ENCODE measurements at places on chromosomes 1 and 21. TPM values are rescaled to one million over a fixed set of nuclear protein-coding genes. Genes with fewer than 3 reads are reported as not detected.

- DNase-seq, result no peak
Observed at GRCh38 chr1:27314169-27314568, 7.8 kb upstream of the TMEM222 start.

- no peak for DNase-seq
Observed at GRCh38 chr1:52204696-52205095, 62.8 kb downstream of the ZFYVE9 start.

Gene ITGB2
- 12.4 TPM for polyA plus RNA-seq

Gene CFH
- polyA plus RNA-seq, result 34.0 TPM

- DNase-seq, result no peak
Observed at GRCh38 chr21:22438428-22439086, 1440.3 kb downstream of the NCAM2 start.

DNA sequence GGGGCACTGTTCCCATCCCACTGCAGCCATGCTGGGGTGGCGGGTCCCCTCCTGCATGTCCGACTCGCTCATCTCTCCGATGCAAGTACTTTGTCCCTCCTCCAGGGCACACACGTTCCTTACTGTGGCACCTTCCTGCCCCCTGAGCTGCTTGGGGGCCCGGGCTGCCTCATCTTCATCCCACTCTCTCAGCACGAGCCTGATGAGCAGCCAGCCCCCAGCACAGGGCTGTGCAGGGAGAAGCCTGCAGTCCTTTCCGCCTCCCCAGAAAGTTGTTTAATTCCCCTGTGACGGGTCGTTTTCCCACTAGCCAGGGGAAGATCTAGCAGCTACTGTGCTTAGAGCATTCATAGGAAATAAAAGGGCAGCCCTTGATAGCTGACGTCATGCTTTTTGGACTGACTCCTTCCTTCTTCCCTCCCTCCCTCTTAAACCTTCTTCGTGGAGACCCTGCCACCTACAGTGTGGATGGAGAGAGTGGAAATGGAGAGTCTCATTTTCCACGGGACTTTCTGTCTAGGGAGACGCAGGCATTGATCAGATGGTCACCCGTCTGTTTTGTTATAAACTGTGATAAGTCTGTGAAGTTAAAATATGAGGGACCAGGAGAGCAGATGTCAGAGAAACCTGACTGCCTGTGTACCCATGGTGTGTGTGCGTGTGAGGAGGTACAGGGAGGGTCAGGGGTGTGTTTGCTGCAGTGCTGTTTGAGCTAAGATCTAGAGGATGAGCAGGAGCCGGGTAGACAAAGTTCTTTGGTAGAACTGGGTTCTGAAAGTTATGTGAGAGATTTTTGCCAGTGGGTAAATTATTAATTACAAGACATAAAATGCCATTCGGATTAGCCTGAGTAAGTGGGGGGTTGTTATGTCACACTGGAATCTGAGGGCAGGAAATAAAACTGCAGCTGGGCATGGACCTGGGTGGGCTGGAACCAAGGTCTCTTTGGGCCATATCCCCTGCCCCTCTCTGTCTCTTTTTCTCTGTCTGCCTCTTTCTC is 34.3 kb downstream of the GPR137B start:
- no peak for DNase-seq

Gene TTLL10
- 0.09 TPM for polyA plus RNA-seq

Data from heart right ventricle (tissue), 16 donors.